ENCODE measurements at places on chromosomes 1 and 21.

- DNase-seq: no peak
Observed at GRCh38 chr1:34796990-34797389, 4.2 kb downstream of the GJA4 start.

- peak; percentile 82 for DNase-seq
Observed at GRCh38 chr1:55215194-55216021, at the start of gene USP24. USP24 (minus strand) TSS chr1:55215364; CDS start chr1:55215113, 251 bp downstream.

DNA sequence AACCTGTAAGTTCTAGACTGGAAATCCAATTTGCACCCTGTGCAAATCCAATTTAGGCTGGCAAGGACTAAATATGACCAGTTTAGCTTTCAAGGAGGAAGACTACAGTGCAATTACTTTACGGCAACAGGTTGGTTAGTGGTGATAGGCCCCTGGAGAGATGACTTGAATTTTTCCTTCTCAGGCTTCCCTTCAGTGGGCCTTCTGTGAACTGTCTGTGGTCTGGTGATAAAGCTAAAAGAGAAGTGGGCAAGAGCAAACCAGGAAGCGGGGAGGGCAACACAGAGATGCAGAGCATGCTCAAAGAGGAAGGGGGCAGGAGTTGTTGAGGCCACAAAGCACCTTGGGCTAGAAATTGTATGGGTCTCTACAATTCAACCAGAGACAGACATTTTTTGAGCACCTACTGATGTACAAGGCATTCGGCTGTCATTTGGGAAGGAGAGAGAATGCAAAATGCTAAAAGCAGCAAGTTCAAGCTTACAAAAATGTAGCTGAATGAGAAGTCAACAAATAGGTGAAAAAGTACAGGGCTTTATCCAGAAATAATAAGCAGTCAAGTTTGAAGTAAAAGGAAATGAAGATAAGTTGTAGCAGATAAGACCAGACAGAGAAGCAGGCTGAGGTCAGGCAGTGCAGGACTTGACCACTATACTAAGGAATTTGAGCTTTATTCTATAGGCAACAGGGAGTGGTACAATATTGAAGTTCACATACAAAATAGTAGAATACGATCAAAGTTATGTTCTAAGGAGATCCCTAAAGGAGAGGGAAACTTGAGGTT is 23.9 kb downstream of the INPP5B start:
- DNase-seq: no peak

- no peak for DNase-seq
Observed at GRCh38 chr1:92326681-92327080, 27.8 kb downstream of the RPAP2 start.

- DNase-seq: no peak
Observed at GRCh38 chr1:246794828-246795671, 70.8 kb downstream of the SCCPDH start.
